ENCODE measurements at places on chromosomes 6 and 20.

GRCh38 chr20:49336786-49337185 lies 58.9 kb upstream of the ZNFX1 start:
- no peak for DNase-seq

DNA sequence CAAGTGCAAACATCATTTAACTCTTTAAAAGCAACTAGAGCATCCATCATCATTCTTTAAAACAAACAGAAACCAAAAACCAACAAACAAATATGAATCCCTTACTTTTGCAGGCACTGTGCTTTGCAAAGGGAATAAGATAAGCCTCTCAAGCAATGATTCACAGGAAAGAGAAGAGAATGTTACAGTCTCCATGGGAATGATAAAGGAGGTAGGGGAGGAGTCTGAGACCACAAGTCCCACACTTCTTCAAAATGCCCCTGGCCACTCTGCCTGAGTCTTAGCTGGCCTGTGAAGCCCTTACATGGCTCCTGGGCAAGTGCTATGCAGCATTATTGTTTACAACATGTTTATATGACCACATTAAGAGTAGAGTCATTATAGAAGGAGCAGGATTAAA lies 257.7 kb upstream of the MARCKS start:
- no peak for DNase-seq

DNA sequence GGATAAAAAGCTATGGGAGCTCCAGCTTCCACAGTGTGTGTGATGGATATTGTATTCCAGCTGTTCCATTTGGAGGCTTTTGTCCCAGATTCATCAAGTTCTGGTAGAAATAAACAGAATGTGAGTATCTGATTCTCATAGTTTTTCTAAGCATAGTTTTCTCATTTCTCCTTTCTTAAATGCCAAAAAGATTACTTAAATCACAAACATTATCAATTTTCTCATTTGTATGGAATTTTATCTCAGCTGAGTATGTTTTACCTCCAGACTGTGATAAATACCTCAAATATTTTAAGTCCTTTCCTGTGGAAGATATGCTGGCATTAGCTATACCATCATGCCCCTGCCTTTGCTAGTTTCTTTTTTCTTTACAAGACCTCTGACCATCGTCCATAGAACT lies 767.3 kb downstream of the TFAP2A start:
- no peak for DNase-seq

DNA sequence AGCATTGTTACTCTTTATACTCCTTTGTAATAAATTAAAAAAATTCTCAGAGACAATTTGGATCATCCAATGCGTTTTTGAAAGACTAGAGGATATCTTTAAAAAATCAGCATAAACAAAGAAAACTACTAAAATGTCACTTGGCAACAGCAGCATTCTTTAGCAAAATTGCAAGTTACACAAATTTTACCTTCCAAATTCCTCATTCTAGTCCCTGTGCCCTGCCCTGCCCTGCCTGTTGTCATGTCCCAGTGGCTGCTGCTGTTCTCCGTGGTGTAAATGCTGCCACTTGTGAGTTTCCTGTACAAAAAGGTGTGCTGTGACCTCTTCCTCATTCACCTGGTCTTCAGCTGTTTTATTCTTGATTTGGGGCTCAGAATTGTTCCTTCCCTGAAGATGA lies 83.2 kb downstream of the CDC5L start:
- DNase-seq: no peak

DNA sequence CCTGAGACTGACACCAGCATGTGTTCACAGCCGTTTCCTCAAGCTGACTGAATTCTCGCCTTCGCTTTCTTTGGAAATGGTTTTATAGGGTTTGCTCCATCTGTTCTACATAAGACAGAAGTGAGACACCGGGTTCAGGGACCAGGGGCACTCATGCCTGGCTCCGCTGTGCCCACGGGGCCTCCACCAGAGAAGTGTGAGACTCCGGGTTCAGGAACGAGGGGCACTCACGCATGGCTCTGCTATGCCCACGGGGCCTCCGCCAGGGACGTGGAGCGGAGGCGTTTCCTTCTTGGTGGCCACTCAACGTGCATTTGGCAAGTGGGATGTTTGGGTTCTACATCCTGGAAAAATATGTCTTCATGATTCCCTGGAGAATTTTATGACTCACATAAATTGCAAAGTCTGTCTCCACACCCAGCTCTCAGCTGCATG lies 106.6 kb downstream of the RNASET2 start:
- DNase-seq: no peak

- no peak for DNase-seq
These were observed 27.2 kb upstream of the QKI start for GRCh38 chr6:163387317-163387716.

DNA sequence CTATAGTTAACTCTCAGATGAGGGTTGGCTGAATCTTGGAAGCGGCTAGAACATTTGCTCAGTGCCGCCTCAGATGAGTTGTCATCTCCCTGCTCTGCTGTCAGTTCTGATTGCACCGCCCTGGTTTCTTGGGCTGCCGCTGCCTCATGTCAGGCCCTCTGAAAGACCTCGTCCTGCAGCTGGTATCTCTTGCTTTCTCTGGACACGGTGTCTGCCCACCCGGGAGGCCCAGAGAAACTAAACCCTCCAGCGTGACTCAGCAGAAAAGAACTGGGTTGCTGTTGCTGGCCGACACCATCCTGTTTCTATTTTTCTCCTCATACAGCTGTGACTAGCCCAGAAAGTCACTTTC lies 355.4 kb downstream of the CD83 start:
- DNase-seq: no peak

- DNase-seq: no peak
These were observed 207.5 kb upstream of the OPRM1 start for GRCh38 chr6:153831350-153832078.
